ENCODE measurements at places on chromosomes 12 and 14. TPM values are rescaled to one million over a fixed set of nuclear protein-coding genes. Genes with fewer than 3 reads are reported as not detected.

The RBP5 gene
- total RNA-seq = not detected

The CEBPE gene
- total RNA-seq = not detected

The GPRC5D gene
- total RNA-seq = not detected

The MYL2 gene
- not detected for total RNA-seq

The ENDOU gene
- total RNA-seq = not detected

The EVL gene
- total RNA-seq = 16.6 TPM

The PPP1CC gene
- total RNA-seq = 114 TPM

The TCL1B gene
- not detected for total RNA-seq

The KRT79 gene
- total RNA-seq = not detected

The OR4Q2 gene
- total RNA-seq = not detected

The MIP gene
- total RNA-seq = not detected

The RNF41 gene
- 155 TPM for total RNA-seq

- H3K36me3 ChIP-seq = no peaks in the 10 kb centered on the region
- DNase-seq = peak; percentile 79
- H3K4me1 ChIP-seq = peaks cover 12% of the 10 kb centered on the region
- no peaks in the 10 kb centered on the region for H3K27me3 ChIP-seq
- H3K27ac ChIP-seq = no peak overlapping the region
These were observed 10.7 kb downstream of the SLC25A29 start for GRCh38 chr14:100295376-100296105.

DNA sequence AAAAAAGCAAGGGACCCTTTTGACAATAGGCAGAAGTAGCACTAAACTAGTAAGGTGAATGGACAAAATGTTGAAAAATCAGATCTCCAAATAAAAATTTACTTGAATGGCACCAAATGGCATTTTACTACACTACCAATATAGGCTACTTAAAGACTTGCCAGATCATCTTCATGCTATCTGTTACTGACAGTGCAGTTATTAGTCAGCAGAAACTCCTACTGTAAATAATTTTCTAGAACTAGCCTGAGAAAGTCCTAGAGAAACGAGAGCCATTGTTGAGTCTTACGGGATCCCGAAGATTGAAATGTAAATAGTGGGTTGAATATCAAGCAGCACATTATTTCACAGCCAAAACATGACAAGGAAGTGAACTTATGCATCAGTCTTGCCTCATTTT lies 350.3 kb downstream of the SEC23A start:
- no peaks in the 10 kb centered on the region for H3K27me3 ChIP-seq
- H3K36me3 ChIP-seq = no peaks in the 10 kb centered on the region
- no peaks in the 10 kb centered on the region for H3K4me1 ChIP-seq
- no peak overlapping the region for H3K27ac ChIP-seq
- DNase-seq = no peak

- H3K27me3 ChIP-seq = no peaks in the 10 kb centered on the region
- H3K27ac ChIP-seq = no peak overlapping the region
- H3K4me3 ChIP-seq = no peak overlapping the region
These were observed 159.5 kb downstream of the ANO2 start for GRCh38 chr12:5785601-5786000.

GRCh38 chr12:42421844-42422779 lies 96.1 kb downstream of the PPHLN1 start:
- no peak overlapping the region for H3K4me3 ChIP-seq
- H3K36me3 ChIP-seq = no peaks in the 10 kb centered on the region
- DNase-seq = peak; percentile 81

DNA sequence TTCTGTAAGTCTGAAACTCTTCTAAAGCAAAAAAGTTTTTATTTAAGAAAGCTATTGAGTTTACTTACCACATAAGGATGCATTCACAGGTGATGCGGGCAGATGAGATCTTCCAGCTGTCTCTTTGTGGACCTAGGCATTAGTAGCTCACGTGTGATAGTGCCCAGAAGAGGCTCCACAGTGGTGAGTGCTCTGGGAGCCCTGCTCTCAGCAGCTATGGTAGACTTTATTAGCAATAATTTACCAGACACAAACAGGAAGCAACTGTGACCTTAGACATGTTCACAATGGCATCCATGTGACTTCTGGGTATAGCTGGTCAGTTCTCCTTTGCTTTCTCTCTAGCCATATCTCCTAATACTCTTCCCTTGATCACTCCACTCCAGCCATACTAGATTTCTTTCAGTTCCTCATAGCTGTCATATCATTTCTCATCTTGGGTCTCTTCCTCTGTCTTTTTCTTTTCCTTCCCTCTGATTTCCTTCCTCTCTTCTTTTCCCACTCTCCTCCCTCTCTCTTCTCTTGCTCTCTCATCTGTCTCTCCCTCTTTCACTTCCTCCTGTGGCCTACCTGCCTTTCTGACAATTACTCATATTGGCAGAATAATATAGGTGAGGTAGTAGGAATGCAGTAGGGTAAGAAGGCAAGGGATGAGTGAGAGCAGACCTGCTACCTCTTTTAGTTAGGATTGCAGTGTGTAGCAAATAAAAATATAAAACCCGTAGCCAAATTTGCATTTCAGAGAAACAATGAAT lies 75.2 kb upstream of the SCAF11 start:
- no peak for DNase-seq
- no peak overlapping the region for H3K4me3 ChIP-seq
- no peaks in the 10 kb centered on the region for H3K4me1 ChIP-seq
- no peaks in the 10 kb centered on the region for H3K36me3 ChIP-seq
- no peaks in the 10 kb centered on the region for H3K27me3 ChIP-seq

GRCh38 chr14:74426202-74426582 lies at the start of gene SYNDIG1L:
Gene SYNDIG1L (minus strand): TSS chr14:74426210. CDS start chr14:74409744, 16,466 bp downstream.
- no peak for DNase-seq
- H3K27me3 ChIP-seq = peaks cover 24% of the 10 kb centered on the region
- H3K27ac ChIP-seq = no peak within 1 kb of the TSS
- H3K4me3 ChIP-seq = no peak within 1 kb of the TSS
- no peaks in the 10 kb centered on the region for H3K36me3 ChIP-seq

DNA sequence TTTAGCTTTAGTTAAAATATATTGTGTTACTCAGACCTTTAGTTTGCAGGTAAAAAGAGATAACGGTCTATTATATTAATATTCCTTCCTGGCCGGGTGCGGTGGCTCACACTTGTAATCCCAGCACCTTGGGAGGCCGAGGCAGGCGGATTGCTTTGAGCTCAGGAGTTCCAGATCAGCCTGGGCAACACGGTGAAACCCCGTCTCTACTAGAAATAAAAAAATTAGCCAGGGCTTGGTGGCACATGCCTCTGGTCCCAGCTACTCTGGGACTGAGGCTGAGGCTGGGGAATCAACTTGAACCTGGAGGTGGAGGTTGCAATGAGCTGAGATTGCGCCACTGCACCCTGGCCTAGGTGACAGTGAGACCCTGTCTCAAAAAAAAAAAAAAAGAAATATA lies 13.2 kb upstream of the EID3 start:
- peaks cover 39% of the 10 kb centered on the region for H3K4me1 ChIP-seq
- peak overlapping the region; percentile 91 for H3K4me3 ChIP-seq
- peaks cover 56% of the 10 kb centered on the region for H3K36me3 ChIP-seq

DNA sequence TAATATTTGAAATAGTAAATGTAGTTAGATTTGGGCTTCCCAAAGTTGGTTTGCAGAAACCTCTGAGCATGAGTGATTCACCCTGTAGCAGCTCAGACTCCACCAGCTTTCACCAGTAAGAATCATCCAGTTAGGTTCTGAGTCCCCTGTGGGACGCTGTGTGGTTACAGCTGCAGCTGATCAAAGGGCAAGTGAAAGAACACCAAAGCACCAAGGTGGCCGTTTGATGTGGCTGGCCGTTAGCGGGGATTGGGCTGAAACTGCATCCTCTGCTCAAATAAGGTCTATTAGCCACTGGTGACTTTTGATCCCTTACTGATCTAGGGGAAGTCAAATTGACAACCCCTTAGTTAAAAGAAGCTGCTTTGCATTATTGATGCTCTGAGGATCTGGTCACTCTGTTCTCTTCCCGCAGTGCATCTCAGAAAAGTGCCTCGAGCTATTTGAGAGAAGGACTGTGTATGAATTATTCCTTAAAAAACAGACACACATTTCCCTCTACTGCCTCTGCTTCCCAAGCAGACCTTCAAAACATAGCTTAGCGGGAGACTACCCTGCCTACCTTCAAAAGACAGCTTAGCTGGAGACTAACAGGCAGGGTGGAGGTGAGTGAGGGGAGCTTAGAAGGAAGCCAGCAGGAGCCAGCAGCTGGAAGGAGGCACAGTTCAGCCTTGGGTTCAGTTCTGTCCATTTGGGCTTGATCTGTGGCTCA lies 3.7 kb downstream of the ABHD12B start:
- H3K4me3 ChIP-seq = no peak overlapping the region
- H3K27me3 ChIP-seq = peaks cover 47% of the 10 kb centered on the region
- H3K36me3 ChIP-seq = no peaks in the 10 kb centered on the region

DNA sequence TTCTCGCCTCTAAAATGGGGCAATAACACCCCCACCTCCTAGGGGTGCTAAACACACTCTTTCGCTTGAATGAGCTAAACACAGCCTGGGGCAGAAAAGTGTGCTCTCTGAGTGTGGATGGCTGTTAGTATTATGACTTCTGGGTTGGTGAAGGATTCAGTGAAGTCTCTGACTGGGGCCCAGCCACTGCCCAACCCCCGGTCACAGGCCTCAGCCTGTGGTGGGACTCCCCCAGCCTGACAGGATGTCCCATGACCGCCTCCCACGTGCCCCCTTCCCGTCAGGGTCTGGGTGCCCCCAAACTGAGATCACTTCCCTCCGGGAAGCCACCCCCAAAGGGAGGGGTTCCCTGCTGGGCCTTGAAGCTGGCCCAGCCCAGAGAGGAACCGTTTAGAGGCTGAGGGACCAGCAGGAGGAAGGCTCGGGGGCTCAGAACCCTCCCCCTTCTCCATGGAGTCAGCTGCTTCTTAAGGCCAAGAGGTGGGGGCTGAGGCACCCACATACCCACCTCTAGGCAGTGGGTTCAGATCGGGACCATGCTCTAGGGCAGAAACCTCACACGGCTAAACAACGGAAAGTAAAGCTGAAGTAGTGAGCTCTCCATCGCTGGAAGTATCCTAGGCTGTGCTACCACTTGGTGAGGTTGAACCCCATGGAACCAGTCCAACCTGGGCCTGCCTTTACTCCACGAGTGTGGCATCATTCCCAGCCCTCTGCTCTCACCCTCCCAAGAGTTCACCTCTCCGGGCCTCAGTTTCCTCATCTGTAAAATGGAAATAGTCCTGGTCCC lies 13.8 kb downstream of the DTX1 start:
- no peak overlapping the region for H3K27ac ChIP-seq
- DNase-seq = peak; percentile 84
- H3K4me3 ChIP-seq = no peak overlapping the region

GRCh38 chr12:52081263-52081733 lies 1.8 kb downstream of the SMIM41 start:
- peaks cover 25% of the 10 kb centered on the region for H3K4me1 ChIP-seq
- peaks cover 28% of the 10 kb centered on the region for H3K36me3 ChIP-seq
- no peaks in the 10 kb centered on the region for H3K27me3 ChIP-seq
- DNase-seq = peak; percentile 82
- peak overlapping the region; percentile 57 for H3K27ac ChIP-seq

DNA sequence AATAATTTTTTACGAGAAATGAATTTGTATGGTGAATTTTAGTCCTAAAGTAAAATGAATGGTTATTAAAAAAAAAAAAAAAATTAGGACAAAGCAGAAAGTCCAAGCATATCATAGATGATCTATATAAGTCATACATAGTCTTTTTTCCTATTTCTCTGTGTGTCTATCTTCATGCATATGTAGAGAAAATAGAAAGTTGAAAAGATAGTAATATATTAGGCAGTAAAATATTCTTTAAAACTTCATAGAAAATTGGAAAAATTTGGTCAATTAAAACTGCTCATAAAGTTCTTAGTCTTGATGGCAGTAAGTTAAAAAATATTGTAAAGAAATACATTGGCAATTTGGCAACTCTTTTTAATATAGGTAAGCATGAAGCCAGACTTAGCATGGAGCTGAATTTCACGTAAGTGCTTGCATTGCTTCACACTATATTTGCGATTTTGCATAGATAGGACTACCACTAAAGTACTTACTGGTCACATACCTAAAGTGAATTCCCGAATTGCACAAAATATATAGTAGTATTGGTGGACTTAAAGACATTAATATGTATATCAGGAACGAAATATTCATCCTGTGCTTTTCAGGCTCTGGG lies 303.8 kb downstream of the IPO8 start:
- no peaks in the 10 kb centered on the region for H3K4me1 ChIP-seq
- H3K4me3 ChIP-seq = no peak overlapping the region
- no peaks in the 10 kb centered on the region for H3K27me3 ChIP-seq
- no peak overlapping the region for H3K27ac ChIP-seq

GRCh38 chr14:102487204-102487577 lies 22.4 kb downstream of the ANKRD9 start:
- DNase-seq = peak; percentile 76
- H3K4me1 ChIP-seq = peaks cover 8% of the 10 kb centered on the region
- no peak overlapping the region for H3K27ac ChIP-seq

- H3K36me3 ChIP-seq = no peaks in the 10 kb centered on the region
- H3K4me3 ChIP-seq = no peak overlapping the region
- no peak for DNase-seq
- H3K4me1 ChIP-seq = peaks cover 13% of the 10 kb centered on the region
- no peak overlapping the region for H3K27ac ChIP-seq
- no peaks in the 10 kb centered on the region for H3K27me3 ChIP-seq
These were observed 11.8 kb upstream of the KSR2 start for GRCh38 chr12:117980616-117981015.

DNA sequence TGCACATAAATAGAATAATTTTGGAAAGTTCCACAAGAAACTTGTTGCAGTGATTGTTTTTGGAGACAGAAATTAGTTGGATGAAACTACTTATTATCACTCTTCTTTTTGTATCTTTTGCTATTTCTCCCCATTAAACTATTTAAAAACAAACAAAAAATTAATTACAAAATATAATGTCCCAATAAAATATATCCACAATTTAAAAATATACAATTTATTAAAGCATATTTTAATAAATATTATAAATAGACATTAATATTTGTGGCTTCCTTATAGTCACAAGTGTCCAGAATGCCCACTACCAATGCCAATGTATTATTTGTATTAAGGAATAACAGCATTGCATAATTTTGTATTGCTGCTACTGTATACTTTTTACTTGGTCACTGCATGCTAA lies 52.5 kb upstream of the GCH1 start:
- H3K36me3 ChIP-seq = peaks cover 4% of the 10 kb centered on the region
- no peaks in the 10 kb centered on the region for H3K4me1 ChIP-seq
- H3K4me3 ChIP-seq = no peak overlapping the region
- no peak for DNase-seq

DNA sequence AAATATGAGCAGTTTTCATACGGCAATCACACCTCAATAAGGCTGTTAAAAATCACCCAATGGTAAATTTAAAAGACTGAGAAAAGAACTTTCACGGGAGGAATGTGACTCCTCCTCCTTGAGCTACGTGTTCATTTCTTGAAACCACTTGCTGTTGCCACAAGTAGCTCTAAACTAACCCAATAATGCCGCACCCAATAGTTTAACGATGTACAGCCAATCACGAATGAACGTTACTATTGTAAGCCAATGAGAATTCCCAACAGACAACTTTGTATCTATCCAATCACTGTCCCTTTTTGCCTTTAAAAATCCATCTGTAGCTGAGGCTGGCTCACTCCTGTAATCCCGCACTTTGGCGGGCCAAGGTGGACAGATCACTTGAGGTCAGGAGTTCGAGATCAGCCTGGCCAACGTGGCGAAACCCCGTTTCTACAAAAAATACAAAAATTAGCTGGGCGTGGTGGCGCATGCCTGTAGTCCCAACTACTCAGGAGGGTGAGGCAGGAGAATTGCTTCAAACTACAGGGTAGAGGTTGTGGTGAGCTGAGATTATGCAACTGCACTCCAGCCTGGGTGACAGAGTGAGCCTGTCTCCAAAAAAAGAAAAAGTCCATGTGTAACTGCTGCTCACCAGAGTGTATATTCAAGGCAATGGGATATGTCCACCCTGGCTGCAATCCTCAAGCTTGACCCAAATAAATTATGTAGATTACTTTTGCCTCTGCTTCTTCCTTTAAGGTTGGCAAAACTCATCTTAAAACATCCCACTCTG lies 24.4 kb upstream of the BTBD6 start:
- no peak for DNase-seq
- no peak overlapping the region for H3K4me3 ChIP-seq
- no peaks in the 10 kb centered on the region for H3K27me3 ChIP-seq
- no peak overlapping the region for H3K27ac ChIP-seq
- H3K4me1 ChIP-seq = no peaks in the 10 kb centered on the region
- H3K36me3 ChIP-seq = no peaks in the 10 kb centered on the region
